Stimulated activated CD4-positive, alpha-beta T cell treated with anti-CD3 and anti-CD28 coated beads, Interleukin-15, amount 100 ng/mL, for 1 hour (primary cell): ENCODE measurements at places on chromosomes 16 and 17.

DNA sequence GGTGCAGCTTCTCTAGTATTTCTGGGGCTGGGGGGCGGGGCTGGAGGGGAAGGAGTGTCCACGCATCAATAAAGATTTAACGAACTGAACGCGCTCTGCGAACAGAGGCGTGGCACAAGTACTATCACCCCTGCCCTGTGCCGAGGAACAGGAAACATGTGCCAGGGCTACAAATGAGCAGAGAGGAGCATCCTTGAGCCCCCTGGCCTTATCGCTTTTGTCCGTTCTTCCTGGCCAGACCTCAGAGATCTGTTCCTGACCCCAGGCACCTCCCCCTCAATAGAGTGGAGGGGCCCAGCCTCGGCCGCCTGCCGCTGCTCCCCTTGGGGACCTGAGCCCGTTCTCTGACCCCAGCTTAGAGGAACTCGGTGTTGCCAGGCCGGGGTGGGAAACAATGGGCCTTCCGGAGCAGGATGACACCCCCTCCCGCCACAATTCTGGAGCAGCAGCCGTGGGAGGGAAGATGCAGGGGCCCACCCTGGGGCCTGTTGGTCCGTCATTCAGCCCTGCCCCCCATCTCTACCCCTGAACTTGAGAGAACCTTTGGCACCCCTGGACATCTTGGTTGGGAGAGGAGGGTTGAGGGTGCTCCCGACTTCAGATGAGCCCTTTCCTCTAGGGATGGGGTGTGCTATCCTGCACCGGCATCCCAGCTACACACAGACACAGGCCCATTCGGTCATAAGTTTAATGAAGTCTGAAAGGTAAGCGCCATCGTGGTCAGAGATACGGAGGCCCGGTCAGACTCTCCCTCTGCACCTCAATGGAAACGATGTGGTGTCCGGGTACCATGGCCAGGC lies 1.1 kb downstream of the NAA38 start:
- no peak for DNase-seq

DNA sequence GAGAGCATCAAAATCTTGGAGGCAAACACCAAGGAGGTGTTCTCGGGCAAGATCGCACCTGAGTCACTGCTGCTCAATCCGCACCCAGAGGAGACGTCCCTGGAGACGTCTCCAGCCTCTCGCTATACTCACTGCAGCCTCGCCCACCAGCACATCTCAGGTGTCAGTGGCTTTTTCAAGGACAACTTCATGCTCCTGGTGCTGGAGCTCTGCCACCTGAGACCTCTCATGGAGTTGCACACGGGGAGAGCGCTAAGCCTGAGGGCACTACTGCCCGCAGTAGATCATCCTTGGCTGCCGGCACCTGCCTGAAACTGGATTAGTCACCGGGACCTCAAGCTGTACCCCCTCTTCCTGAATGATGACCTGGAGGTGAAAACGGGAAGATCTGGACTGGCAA lies 2.6 kb upstream of the MBTPS1 start:
- DNase-seq, result no peak

GRCh38 chr17:7313088-7313889 lies 1.9 kb downstream of the GPS2 start:
- no peak for DNase-seq

DNA sequence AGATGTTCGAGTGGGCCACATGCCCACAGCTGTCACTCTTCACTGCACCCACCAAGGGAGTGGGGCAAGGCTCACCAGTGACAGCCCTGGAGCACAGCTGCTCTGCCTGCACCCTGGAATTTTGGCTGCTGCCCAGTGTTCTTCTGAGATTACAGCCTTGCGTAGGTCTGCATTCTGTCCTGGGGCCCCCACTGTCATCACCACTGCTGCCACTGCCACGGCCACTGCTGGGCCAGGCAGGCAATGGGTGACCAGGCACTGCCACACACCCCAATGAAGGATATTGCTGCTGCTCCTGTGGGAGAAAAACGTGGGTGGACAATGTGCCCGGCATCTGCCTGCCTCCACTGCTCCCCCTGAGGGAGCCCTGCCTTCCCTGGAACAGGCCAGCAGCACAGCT lies 1717.0 kb downstream of the TP53TG3F start:
- DNase-seq, result no peak

DNA sequence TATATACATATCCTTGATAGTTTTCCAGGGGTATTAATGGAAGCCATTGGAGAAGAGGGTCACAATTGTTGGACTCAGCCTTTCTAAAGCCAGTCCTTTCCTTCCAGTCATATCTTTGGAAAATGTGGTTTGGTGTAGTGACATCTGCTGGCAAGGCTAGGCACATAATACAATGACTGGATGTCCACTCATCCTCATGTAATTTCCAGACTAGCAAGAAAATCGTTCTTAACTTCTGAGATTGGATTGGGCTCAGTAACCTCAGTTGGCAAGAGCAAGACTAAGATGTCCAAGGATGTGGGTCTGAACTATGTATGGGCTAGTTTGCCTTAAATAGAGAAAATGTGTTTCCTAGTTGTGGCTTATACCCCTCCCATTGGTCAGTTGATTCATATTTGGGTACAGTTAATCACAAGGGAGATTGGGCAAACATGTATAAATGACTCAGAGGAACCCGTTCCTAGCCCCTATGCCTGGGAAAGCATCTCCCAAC lies 8.7 kb upstream of the KAT7 start:
- no peak for DNase-seq

GRCh38 chr16:65698791-65699321 lies 577.0 kb upstream of the CDH11 start:
- DNase-seq, result no peak
